CD4-positive, CD25-positive, alpha-beta regulatory T cell (primary cell): ENCODE measurements at places on chromosomes 5 and 9. TPM values are rescaled to one million over a fixed set of nuclear protein-coding genes. Genes with fewer than 3 reads are reported as not detected.

DNA sequence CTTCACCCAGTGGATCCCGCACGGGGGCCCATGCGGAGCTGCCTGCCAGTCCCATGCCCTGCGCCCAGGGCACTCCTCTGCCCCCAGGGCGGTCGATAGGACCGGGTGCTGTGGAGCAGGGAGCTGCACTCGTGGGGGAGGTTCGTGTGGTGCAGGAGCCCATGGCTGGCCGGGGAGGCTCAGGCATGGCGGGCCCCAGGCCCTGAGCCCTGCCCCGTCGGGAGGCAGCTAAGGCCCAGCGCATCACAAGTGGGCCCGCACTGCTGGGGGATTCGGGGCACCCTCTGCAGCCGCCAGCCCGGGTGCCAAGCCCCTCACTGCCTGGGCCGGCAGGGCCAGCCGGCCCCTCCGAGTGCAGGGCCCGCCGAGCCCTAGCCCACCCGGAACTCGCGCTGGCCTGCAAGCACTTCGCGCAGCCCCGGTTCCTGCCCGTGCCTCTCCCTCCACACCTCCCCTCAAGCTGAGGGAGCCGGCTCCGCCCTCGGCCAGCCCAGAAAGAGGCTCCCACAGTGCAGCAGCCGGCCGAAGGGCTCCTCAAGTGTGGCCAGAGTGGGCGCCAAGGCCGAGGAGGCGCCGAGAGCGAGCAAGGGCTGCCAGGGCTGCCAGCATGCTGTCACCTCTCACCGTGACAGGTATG is 221.1 kb upstream of the RORB start:
- no peak for DNase-seq

IGFBPL1 gene
- not detected for total RNA-seq

- DNase-seq = peak; percentile 16
Measured at GRCh38 chr9:98360176-98360708, 104.8 kb upstream of the TBC1D2 start.

ENC1 gene
- 6.8 TPM for total RNA-seq

BRINP1 gene
- total RNA-seq = not detected

DNA sequence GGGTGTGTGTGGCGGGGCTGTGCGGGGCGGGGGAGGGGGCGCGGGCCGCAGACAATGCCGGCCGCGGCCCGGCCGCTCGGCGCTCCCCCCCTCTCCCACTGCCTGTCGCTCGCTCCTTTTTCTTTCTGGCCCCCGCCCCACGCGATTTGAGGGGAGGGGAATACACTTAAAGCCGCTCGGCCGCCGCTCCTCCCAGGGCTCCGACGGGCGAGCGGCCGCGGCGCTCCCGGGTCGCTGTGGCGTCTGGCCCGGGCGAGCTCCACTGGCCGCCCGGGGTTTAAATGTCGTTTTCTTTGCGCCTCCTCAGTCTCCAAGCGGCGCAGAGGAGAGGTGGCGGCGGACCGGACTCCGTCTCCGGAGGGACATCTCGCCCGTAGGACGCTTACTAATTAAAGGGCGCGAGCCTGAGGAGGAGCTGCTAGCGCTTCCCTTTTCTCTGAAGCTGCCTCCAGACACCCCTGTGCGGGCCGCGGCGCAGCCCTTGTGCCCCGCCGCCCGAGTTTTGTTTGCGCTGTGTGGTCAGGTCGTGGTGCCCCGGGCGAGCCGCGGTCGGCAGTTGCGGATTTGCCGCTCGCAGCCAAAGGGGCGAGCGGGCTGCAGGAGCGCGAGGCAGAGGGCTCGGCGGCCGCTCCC is 1.4 kb downstream of the ZSWIM6 start:
- DNase-seq = peak; percentile 34

SAXO1 gene
- total RNA-seq = 0.30 TPM

DNA sequence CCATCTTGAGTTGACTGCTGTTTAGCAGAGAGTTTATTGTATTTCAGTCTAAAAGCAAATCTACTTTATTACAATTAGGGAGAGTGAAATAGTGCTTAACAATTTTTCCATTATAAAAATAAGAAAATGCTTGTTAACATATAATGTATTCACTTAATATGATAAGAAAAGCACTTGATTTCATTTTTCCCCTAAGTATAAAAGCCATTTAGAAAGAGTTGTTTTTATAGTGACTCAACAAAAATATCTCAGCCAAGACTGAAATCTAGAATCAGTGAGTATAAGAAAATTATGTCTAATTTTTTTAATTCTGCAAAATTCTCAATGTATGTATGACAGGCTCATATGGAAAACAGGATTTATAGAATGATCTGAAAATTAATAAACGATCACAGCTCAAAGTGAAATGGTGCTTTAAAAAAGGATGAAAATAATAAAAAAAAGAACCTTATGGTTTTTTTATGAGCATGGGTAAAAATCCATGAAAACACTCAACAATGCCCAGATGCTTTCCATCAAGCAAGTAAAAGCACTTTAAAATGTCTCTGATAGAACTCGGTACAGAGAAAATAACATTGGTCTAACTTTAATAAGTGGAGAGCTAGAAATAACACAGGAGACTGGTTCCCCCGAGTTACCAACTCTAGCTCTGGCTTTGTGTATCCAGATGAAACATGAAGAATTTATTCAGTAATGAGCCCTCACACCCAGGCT is 1057.8 kb upstream of the WWC1 start:
- DNase-seq = no peak

ALAD gene
- total RNA-seq = 27.8 TPM

PCDHB16 gene
- total RNA-seq = not detected

DNA sequence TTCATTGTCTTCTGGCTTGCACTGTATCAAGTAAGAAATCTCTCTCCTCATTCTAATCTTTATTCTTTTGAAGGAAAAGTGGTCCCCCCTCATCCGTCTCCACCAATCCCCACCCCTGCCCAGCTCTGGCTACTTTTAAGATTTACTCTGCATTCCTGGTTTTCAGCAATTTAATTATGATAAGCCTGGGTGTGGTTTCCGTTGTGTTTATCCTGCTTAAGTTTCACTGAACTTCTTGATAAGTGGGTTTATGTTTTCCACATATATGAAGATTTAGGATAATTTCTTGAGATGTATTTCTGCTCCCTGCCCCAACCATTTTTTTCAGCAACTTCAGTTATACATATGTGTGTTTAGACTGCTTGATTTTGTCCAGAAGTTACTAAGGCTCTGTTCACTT is 46.5 kb downstream of the PTBP3 start:
- DNase-seq = no peak

DNA sequence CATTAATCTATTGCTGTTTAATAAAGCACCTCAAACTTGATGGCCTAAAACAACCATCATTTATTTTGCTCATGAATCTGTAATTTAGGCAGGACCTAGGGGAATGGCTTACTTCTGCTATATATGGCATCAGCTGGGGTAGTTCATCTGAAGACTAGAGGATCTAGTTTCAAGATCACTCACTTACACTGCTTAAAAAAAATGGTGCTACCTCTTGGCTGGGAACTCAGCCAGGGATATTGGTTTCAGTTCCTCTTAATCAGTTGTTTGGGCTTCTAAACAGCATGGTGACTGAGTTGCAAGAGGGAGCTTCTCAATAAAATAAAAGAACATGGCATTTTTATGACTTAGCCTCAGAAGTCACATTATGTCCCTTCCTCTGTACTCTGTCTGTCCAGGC is 142.0 kb downstream of the FAM114A2 start:
- no peak for DNase-seq

GRCh38 chr5:108747774-108748400 is at the start of gene FER:
Gene FER, plus strand, starts transcription at chr5:108747897. Its CDS starts 50,286 bp downstream, at chr5:108798183.
- peak; percentile 81 for DNase-seq

JAKMIP2 gene
- 2.9 TPM for total RNA-seq

DNA sequence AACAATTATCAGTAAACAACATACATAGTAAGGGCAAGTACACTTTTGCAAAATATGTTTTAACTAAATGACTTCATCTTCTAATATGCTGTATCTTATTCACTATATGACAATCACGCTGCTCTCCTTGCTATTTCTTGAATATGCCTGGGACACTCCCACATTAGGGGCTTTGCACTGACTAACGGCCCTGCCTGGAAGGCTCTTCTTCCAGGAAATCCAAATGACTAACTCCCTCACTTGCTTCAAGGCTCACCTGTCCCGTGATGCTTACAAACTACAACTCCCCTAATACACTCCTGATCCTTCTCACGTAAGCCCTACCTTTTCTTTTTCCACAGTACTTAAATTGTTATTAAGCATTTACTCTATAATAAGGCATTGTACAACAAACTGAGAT is 10.6 kb downstream of the ERP44 start:
- no peak for DNase-seq

GRCh38 chr5:35884773-35885172 is 28.1 kb downstream of the IL7R start:
- no peak for DNase-seq

DNA sequence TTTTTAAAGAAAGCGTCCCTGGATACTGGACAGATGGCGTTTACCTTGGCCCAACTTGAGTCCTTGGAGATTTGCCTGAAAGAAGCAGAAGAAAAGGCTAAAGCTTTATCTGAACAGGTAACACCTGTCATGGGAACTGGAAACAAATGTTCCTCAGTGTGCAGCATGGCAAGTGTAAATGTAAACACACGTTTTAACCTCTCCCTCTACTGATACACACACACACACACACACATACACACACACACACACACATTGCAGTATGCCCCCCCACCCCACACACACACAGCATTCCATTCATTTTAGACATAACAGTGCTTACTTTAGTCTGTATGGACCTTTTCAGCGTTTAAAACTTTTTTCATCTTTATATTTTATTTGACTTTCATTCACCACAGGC is 51.1 kb downstream of the CCDC192 start:
- DNase-seq = no peak

DNA sequence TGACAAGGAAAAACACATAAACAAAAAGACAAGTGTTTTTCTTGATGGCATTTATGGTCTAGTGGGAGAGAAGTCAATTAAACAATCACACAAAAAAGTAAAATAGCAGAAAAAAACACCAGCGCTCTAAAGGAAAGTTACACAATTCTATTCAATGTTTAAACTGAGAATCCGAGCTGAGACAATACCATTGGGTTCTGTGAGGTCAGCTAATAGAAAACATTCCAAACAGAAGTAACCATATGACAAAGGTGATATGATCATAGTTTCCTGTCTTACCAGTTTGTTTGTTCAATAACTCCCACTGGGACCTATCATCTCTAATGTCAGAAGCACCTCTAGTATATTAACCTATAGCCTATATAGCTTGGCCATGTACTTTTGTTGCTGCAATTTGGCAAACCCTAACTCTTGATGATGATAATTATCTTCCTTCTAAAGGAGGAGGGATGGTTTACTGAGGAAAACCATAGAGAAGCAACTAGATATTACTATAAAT is 1030.0 kb downstream of the CDH12 start:
- DNase-seq = no peak

GRCh38 chr5:99900302-99900852 is 634.8 kb upstream of the FAM174A start:
- no peak for DNase-seq

DNA sequence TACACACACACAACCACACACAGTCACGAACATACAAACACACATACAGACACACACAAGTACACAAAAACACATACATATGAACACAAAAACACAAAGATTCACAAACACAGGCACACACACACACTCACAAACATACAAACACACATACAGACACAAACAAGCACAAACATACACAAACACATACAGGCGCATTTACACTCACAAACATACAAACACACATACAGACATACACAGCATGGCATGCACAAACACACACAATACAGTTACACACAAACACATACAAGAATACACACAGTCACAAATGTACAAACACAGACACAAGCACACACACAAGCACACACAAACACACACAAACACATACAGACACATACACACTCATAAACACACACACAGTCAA is 247.9 kb downstream of the TENT4A start:
- DNase-seq = no peak

CCDC180 gene
- total RNA-seq = 9.1 TPM

GRCh38 chr5:55920784-55921183 is 69.6 kb downstream of the IL31RA start:
- DNase-seq = no peak

- DNase-seq = no peak
Measured at GRCh38 chr9:112050544-112051475, 124.3 kb downstream of the SUSD1 start.

FIBCD1 gene
- total RNA-seq = not detected

- no peak for DNase-seq
Measured at GRCh38 chr9:33320568-33321261, 30.4 kb downstream of the NFX1 start.

DNA sequence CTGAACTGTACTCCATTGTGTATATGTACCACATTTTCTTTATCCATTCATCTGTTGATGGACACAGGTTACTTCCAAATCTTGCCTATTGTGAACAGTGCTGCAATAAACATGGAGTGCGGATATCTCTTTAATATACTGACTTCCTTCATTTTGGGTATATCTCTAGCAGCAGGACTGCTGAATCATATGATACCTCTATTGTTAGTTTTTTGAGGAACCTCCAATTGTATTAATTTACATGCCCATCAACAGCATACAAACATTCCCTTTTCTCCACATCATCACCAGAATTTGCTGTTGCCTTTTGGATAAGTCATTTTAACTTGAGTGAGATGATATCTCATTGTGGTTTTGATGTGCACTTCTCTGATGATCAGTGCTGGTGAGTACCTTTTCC is 81.8 kb upstream of the FAM120A start:
- no peak for DNase-seq

DNA sequence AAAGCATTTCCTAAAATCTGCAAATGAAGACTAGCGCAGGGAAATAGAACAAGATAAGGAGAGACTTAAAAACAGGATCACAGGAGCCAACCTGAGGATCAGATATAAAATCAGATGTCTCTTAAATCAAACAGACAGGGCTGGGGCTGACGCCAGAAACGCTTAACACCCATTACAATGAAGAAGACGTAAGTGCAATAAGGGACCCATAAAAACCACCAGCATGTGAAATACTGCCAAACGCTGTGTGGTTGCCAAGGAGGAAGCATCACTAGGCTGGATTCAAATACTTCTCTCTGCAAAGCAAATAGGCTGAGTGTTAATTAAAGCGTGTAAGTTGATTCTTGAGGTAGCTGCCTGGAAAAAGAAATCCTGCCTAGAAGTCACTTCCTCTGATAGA is 74.4 kb upstream of the ATP10B start:
- DNase-seq = no peak

CD72 gene
- total RNA-seq = 7.9 TPM

SH3TC2 gene
- 0.69 TPM for total RNA-seq

- no peak for DNase-seq
Measured at GRCh38 chr9:117516676-117517632, 102.1 kb upstream of the ASTN2 start.

DNA sequence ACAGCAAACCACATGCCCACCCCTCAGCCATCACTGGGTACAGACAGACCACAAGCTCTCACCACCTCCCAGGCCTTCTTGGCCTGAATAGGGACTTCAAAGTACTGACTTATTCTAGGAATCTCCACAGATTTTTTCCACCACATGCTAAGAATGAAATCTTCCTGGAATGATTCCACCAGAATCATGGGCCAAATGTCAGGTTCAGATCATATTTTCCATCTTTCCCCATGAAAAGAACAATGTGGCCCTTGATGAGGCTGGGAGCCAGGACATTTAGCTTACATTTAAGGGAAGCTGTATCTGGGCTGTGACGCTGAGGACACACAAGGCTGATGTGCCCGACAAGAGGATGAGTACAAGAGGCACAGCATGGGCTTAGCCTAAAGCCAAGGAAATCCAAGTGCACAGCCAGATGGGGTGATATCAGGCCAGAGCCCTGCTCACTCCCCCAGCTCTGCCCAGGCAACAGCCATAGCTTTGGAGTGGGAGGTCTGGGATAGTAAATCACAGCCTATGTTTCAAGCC is 28.1 kb downstream of the ACSL6 start:
- DNase-seq = no peak

- DNase-seq = no peak
Measured at GRCh38 chr5:109316634-109317033, 93.1 kb downstream of the PJA2 start.

KCNMB1 gene
- total RNA-seq = 0.25 TPM

TMEM171 gene
- not detected for total RNA-seq

POU5F2 gene
- 4.2 TPM for total RNA-seq
